Gastrocnemius medialis (tissue), 4 donors: ENCODE measurements at places on chromosomes 3 and 15.

DNA sequence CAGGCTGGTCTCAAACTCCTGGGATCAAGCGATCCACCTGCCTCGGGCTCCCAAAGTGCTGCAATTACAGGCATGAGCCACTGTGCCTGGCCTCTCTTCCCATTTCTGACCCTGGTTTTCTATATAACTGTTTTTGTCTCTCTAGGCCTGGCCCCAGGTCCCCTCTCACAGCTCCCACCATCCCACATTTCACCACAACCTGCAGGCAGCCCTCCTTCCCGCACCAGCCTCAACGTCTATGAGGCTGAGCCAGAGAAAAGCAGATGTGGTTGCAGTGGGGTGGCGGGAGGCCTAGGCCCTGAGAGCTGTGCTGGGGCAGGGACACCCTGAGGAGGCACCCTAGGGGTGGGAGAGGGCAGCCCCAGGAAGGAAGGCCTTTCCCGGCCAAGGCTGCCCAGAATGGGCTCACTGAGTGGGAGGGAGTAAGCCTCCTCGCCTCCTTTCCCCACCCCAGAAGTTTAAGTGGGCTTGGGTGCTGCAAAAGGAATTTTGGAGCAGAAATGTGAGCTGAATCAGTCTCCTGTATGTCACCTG lies 99.7 kb downstream of the LSM3 start:
- no peak for DNase-seq

GRCh38 chr3:133158686-133159085 lies 120.5 kb downstream of the TMEM108 start:
- no peak for DNase-seq

DNA sequence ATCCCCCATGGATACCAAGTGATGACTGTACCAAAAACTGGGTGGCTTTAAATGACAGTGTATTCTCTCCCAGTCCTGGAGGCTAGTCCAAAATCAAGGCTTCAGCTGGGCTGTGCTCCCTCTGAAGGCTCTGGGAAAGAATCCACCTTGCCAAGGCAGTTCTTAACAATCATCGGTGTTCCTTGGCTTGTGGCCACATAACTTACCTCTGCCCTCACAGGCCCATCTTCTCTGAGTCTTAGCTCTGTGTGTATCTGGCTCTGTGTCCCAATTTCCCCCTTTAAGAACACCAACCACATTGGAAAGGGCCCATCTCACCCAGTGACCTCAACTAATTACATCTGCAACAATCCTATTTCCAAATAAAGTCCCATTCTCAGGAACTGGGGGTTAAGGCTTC lies 503.0 kb upstream of the PROK2 start:
- DNase-seq = no peak

- no peak for DNase-seq
These were observed 57.9 kb upstream of the CTXND1 start for GRCh38 chr15:80309769-80310384.

DNA sequence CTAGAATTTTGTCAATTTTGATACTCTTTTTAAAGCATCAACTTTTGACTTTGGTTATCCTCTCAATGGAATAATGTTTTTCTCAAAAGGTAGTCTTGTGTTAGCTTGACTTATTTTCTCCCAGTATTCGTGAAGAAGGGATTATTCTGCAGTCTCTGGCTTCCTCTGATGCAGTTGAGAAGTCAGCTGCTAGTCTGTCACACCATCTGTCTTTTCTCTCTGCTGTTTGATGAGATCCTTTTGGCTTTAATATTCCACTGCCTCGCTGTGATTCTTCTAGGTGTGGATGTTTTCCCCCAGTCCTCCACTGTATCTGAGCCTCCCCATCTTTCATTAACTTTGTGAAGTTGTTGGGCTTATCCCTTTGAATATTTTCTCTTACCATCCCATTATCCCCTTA lies 141.0 kb downstream of the WDR72 start:
- DNase-seq = no peak

GRCh38 chr3:60912876-60913275 lies 338.4 kb downstream of the FHIT start:
- no peak for DNase-seq

GRCh38 chr3:30650348-30650995 lies 44.1 kb downstream of the TGFBR2 start:
- DNase-seq = no peak

GRCh38 chr3:171227828-171228227 lies 201.3 kb upstream of the SLC2A2 start:
- no peak for DNase-seq

- no peak for DNase-seq
These were observed 167.4 kb downstream of the KLHL25 start for GRCh38 chr15:85627213-85627935.

DNA sequence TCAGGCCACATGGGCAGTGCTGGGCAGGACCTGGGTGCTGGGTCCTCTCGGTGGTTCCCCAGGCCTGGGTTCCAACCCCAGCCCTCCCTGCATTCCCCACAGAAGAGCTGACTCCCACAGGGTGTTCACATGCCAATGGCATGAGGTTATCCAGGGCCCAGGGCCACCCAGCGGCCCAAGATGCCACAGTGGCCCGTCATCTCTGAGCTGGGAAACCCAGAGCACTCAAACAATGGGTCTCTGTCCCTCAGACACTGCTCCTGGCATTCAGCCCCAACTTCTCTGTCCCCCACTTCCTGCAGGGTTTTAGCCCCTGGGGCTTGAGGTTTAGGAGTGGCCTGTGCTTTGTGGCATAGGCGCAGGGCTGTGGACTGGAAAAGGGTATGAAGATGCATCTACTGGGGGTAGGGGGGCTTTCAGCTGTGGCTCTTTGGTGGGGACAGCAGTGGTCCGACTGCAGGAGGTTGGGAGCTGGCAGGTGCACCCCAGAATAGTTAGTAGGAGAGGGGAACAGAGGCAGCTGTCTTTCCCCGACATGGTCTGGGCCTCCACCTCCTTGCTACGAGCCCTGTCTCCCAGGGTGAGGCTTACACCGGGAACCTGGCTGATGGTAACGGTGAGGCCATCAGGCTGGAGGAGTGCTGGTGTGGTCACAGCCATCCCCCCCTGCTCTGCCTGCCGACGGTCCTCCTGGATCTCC lies 1.7 kb downstream of the CCDC9B start:
- peak; percentile 67 for DNase-seq

DNA sequence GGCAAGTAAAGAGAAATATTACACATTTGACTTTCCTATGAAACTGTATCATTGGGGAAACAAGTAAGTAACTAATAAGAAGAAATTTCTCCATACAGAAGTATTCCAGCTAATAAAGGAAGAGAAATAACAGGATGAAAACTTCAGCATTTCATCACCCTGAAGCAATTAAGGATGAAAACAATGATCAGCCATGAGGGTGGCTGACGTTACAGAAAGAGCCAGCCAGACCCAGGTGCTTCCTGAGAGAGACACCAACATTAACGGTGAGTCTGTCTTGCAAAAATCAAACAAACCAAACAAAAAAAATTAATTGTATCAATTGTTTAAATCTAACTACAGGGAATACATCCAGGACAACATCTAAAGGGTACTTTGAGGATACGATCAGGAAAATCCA lies 190.0 kb downstream of the ARRDC4 start:
- no peak for DNase-seq

DNA sequence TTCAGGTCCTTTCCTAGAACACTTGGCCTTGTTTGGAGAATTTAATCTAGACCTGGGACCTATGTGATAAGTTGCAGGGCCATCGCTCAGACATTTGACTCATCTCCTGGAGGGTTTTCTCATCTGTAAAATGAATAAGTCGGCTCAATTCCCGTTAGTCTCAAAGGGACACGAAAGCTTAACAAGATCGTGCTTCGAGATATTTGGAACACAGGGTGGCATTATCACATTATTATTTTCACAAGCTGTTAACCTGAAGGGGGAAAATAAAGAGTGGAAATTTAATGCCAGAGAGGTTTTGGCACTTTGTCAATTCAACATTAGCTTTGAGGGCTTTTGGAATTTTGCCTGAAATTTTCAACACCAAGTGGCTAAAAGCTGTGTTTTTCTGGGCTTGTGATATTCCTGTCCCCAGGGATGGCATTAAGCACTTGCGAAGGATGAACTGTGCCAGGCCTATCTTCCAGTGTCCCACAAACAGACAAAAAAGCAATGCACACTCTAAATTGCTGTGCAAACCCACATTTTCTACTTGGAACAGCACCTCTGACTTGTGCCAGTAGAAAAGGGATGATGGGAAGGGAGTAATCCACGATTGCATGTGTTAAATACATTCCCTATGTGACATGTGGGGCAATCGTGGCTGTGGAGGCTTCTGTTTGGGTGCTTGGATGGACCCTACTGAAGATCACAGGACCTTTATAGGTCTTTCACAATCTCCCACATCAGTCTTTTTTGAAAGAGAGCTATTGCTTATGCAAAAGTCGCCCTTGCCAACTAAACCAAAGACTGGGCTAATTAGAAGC lies 478.7 kb downstream of the MFSD1 start:
- DNase-seq = no peak

GRCh38 chr3:46193436-46193835 lies 14.7 kb downstream of the CCR1 start:
- no peak for DNase-seq

DNA sequence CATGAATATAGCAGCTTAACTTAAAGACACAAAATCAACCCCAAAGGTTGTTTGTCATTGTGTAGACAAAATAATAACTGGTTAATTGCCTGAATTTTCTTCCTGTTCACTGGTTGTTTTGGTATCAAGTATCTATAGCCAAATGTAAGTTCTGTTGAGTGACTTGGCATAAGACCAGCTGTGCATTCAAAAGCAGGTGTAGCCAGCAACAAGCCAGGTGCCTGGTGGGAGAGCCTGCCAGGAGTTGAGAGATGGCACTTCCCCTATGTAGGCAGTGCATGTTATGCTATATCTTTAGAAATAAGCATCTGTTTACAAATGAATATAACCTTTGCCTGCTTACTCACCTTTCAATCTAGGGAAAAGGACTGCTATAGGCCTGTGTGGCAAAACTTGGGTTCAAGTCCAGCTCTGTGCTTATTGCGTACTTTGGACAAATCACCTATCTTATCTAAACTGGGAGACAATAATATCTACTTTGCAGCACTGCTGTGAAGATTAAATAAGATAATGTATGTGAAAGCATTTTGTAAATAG lies 84.9 kb upstream of the TBL1XR1 start:
- DNase-seq = no peak

DNA sequence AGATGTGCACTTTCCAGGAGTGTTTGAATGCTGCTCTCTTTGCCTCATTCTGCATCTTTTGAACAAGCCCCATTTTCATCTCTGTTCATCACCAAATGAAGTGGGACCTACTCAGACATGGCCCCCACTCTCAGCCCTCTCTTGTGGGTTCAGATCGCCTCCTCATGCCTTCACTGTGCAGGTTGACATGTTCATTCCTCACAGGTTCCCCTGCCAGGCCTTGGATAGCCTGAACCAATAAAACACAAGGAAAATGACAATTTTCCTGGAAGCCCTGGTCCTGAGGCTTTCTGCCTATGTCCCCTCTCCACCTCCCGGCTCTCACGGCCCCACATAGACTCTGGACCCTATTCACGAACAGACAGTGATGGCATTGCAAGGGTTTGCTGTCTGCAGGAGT lies 17.7 kb downstream of the KLF15 start:
- DNase-seq = no peak

- no peak for DNase-seq
These were observed 43.0 kb downstream of the TP53BP1 start for GRCh38 chr15:43449981-43450380.

DNA sequence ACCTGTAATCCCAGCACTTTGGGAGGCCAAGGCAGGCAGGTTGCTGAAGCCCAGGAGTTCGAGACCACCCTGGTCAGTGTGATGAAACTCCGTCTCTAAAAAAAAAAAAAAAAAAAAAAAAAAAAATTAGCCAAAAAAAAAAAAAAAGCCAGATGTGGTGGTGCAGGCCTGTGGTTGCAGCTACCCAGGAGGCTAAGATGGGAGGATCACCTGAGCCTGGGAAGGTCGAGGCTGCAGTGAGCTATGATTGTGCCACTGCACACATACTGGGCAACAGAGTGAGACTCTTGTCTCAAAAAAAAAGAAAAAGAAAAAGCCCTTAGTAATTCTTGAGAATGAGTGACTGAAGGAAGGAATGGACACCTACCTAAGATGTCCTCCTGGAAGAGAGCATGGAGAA lies 105.1 kb downstream of the VGLL4 start:
- no peak for DNase-seq
